NCI-H2029 (cell line): ENCODE measurements at places on chromosomes 12 and 14.

DNA sequence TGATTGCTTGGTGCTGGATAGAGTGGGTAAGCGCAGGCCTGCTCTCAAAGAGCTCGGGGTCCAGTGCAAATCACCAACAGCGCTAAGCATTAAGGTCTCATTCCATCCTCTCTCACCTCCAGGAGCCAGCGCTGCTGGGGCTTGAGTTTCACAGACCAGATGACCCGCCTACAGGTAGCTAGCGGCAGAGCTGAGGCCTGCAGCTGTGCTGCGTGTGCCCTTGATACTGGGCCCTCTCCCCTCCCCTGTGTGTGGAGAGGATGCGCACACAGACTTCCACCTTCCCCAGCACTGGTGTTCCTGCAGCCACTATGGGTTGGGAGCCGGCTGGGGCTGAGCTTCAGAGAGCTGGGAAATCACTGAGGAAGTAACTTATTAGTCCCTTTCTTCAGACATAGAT lies 149.9 kb downstream of the CALM1 start:
- DNase-seq: no peak

DNA sequence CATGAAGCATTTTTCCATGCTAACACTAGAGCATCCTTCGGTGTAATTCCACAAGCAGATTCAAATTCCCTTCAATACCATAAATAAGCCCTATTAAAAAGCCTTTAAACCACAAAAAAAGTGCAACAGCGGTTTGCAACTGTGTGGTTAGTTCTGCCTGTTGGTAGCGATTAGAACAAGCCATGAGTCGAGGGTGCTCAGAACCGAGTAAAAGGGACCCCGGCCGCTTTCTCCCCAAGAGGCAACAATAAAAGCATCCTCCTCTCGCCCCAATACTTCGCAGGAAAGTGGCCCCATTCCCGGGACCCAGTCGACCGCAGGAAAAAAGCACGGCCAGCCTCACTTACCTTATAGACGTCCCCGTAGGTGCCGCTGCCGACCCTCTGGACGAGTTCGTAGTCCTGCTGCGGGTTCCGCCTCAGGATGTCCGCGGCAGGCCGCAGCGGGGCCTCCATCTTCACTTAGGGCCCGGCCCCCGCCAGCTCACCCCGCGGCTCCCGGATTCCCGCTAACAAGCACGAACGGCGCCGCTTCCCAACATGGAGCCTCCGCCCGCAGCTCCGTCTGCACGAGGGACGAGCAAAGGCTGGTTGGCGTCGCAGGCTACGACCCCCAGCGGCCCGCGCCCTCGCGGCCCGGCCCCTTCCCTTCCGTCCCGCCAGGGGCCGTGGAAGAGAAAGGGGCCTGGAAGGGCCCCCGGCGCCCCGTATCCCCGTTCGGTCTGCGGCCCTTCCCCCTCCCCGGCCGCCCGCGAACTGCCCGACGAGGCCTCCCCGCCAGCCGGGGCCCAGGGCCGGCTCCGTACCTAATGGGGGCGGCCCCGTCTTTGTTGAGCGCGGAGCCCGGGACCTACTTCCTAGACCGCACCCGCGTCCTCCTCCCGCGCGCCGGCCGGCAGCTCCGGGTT lies 521 bp downstream of the MAP4K5 start:
- DNase-seq: peak; percentile 52

GRCh38 chr12:117192057-117192456 lies 1.8 kb upstream of the FBXO21 start:
- DNase-seq: peak; percentile 34

GRCh38 chr12:52600941-52601481 lies at the start of gene KRT72:
TSS of gene KRT72 (minus strand) at chr12:52601463. CDS start at chr12:52601452, 11 bp downstream.
- no peak for DNase-seq

GRCh38 chr12:39365364-39366001 lies 77.4 kb downstream of the KIF21A start:
- no peak for DNase-seq

DNA sequence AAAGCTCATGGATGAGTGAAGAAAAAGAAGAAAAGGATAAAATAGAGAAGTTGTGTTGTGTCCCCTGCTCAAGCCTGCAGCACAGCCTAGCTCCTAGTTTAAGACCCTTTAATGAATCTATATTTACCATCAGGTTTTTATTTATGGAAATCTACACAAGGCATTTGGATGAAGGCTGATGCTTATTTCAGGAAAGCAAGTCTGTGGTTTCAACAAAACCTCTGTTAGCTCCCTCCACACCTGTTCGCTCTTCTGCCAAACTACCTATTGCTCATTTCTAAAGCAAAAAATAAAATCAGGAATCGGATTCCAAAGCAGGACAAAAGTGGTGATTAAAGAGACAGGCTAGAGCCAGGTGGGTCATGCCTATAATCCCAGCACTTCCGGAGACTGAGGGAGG lies 18.9 kb upstream of the MAP3K9 start:
- DNase-seq: no peak

- no peak for DNase-seq
Measured at GRCh38 chr14:28744126-28744525, 22.5 kb upstream of the FOXG1 start.

GRCh38 chr12:40012711-40013110 lies 93.2 kb downstream of the SLC2A13 start:
- DNase-seq: no peak

GRCh38 chr14:32003585-32003984 lies 73.5 kb upstream of the ARHGAP5 start:
- DNase-seq: no peak
